Esophagus squamous epithelium (tissue), 5 donors: ENCODE measurements at places on chromosomes 6 and 20.

DNA sequence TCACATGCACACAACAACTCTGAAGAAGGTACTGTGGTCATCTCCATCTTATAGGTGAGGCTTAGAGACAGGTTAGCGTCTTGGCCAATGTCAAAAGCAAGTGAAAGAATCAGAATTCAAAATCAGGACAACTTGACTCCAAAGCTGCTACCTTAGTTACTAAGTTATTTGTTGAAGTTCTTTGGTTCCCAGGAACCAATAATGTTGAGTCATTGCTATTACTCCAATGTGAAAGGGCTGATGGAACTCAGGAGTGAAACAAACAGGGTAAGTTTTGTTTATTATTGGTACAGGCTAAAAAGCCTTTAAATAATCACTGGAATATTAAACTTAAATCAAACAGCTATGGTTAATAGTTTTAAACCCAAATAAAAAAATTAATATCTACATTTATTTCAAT lies 111.1 kb downstream of the PDSS2 start:
- no peak for DNase-seq

GRCh38 chr20:21517566-21518277 lies 3.9 kb upstream of the NKX2-2 start:
- no peak for DNase-seq

- no peak for DNase-seq
These were observed 755.8 kb downstream of the DHX35 start for GRCh38 chr20:39717936-39718335.

- no peak for DNase-seq
These were observed 68.1 kb downstream of the PLCB4 start for GRCh38 chr20:9137001-9137400.

DNA sequence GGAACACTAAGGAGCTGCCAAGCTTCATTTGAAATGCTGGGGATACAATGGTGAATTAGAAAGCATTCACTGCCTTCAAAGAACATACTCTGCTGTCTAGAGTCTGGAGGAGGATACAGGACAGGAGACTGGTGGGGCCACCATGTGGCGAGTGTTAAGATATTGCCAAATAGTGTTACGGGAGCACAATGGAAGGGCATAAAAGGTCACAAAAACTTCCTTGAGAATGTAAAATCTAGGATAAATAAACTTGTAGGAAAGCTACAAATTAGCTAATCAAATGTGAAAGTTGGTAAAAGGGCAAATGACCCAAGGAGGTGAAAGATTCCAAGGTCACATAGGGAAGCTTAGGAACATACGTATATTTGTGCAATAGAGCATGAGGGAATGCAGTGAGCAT lies 271.7 kb downstream of the RFPL4B start:
- no peak for DNase-seq

- DNase-seq = no peak
These were observed 12.7 kb upstream of the MCUR1 start for GRCh38 chr6:13827032-13827431.

GRCh38 chr20:52624281-52624680 lies 347.9 kb upstream of the TSHZ2 start:
- no peak for DNase-seq

- DNase-seq = no peak
These were observed 72.6 kb upstream of the LY86 start for GRCh38 chr6:6515691-6516607.

DNA sequence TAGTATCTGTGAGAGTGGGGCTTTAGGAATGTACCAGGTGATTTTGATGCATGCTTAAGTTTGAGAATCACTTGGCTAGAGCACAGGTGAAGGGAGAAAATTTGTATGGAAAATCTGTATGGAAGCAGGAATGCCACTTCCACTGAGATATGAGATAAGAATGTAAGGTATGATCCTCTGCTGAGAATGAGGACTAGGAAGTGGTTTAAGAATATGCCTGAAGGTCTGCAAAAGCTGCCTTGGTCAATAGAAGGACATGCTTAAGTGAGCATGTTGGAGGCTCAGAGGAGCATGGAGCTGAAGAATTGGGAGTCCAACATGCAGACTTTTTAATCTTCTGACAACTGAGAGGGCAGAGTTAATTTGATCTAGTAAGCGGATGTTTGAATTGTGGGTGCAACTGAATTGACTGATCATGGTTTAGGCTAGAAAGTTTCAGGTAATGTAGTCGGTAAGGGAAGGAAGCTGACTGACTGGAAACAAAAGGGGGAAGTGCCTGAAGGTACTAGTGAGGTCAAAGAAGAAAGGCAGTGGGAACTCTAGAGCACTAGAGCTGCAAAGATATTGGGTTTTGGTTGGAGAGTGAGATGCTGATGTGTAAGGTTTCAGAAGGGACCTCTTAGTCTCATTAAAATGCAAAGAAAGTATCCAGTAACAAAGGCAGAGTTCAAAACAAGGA lies 28.6 kb upstream of the NOTCH4 start:
- no peak for DNase-seq

DNA sequence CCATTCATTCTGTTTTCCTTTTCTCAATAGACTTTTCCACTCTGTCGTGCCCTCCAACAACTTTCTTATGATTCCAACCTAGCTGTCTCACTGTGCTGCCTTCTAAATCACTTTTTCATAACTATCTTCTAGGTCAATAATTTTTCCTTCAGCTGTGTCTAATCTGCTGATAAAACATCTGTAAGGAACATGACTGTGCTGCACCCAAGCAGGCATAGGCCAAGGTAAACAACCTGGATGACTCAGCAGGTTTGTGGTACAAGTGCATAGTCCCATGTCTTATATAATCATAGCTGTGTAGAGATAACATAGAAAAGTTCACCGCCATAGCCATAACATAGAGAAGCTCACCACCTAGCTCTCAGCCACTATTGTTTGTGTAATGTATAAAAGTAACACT lies 332.3 kb downstream of the PLCB1 start:
- no peak for DNase-seq

DNA sequence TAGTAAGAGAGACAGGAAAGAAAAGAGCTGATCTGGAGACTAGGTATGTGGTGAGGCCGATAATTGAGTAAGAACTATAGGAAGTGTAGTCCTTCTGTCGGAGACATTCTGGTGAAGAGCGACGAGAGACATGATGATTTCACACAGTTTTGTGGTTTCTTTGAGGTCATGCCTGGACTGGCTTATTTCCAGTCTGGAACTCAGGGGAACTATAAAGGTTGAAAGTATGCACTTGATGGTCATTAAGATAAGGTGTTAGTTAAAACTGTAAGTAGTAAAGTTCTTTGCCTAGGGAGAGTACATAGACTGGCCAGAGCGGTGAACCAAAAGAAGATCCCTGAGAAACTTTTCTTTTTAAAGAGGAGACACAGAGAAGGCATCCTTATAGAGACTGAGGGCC lies 68.8 kb downstream of the RFX6 start:
- no peak for DNase-seq

- no peak for DNase-seq
These were observed 100.9 kb downstream of the OPRM1 start for GRCh38 chr6:154139892-154140291.

DNA sequence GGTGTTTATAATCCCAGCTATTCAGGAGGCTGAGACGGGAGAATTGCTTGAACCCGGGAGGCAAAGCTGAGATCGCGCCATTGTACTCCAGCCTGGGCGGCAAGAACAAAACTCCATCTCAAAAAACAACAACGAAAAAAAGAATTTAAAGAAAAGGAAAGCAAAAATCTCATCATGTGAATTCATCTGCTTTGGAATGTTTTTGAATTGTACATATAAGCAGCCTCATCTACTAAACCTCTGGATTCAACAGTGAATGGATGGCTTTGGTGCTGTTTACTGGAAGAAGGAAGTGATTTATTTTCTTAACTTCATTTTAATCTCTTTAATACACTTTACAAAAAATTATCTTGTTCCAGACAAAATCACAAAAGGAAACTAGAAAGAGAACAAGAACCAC lies 51.8 kb upstream of the PNRC1 start:
- DNase-seq = no peak

GRCh38 chr6:31705931-31706330 lies 735 bp upstream of the LY6G6F start:
- no peak for DNase-seq

DNA sequence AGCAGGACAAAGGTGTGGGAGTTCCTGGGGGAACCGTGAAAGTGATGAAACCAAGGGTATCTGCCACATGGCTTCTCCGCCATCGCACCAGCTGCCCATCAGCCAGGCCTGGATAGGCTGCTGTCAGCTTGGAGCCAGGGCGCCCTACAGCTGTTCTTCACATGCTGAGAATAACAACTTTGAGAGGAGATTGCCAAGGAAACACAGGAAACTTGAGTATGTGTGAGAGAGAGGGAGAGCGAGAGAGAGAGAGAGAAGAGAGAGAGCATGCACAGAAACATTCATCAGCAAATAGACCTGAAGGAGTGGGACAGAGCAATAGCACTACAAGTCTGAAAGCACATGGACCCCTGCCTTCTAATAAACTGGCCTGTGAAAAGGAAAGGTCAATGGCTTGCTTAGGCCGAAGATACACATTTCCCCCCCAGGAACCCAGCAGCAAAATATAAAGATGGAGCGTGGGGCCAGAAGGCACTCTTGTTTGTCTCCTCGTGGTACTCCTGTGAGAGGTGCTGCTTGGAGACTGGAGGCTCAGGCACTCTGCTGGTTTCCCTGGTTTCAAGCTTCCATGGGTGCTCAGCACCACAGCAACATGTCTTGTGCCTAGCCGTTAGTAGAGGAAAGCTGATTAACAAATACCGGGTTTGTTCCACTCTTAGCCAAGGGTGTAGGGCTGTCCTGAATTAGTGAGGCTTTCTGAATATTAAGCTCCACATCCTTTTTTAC lies 53.0 kb downstream of the SNAP25 start:
- no peak for DNase-seq

DNA sequence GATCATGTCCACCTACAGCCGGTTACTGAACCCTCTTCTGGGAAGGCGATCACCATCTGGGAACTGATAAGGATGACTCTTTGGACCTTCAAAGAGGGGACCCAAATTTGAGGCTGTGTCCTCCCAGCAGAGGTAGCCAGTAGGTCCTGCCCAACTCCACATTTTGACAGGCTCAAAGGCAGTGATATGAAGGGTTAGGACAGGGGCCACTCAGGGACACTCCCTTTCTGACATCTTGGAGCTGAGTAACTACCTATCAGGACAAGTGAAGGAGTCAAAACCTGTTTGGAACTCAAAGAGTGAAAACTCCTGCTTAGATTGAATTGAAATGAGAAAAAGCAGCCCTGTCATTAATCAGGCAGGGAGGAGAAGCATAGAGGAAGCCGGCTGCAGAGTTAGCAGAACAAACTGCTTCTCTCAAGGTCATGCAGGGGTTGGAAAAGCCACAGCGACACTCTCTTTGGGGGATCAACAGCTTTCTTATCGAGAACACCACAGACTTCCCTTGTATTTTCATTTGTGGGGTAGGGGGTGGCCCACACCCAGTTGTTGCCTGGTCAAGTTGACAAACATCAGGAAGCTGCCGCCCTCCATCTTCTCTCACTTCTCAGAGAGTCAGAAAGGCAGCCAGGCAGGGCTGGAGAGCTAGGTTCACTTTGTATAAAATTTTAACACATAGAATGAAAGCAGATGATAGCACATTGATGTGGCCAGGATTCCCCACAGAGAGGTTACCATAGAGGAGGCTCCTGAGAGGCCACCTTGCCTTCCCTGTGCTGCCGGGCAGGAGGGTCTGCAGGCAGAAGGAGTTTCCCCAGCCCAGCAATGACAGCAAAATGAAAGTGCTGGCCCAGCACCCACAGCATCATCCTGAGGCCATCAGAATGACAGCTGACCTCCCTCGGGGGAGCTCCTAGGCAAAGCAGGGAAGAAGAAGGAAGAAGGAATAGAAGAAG lies 47.6 kb downstream of the AGPAT4 start:
- no peak for DNase-seq

DNA sequence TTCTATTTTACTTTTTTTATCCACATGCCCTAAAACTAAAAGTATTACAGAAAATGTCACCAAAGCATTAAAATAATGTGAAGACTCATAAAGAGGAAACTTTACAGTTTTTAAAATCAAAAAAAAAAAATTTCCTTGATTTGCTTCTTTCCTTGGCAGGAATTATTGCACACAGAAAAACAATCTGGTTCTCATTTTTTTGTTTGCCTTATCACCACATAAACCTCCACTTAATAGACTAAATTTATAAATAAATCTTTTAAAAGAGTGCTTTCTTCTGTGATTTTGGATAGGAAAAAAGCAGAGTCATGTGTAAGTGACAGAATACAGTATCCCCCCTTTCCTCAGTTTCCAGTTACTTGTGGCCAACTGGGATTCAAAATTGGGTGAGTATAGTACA lies 695.1 kb upstream of the CITED2 start:
- no peak for DNase-seq

GRCh38 chr6:75397656-75398465 lies 95.7 kb downstream of the FILIP1 start:
- DNase-seq = no peak

DNA sequence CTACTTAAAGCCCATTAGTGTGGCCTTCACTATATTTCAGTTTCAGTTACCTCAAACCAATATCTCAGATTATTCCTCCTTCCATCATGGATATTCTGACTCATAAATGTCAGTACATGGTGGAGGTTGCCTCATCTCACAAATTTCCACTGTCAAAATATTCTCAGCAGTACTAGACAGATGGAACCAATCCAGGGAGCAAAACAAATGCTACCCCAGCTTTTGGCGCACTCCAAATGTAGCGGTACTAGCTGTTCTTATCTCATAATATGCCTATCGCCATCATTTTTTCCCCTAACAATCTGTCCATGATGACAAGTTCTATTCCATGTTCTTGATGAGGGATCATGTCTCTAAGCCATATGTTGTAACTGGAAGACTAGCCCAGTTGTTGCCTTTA lies 1026.1 kb downstream of the KIF16B start:
- DNase-seq = no peak

GRCh38 chr6:39079197-39080125 lies 30.9 kb downstream of the GLP1R start:
- DNase-seq = no peak

- DNase-seq = no peak
These were observed 1.8 kb downstream of the PCSK2 start for GRCh38 chr20:17228624-17229061.

DNA sequence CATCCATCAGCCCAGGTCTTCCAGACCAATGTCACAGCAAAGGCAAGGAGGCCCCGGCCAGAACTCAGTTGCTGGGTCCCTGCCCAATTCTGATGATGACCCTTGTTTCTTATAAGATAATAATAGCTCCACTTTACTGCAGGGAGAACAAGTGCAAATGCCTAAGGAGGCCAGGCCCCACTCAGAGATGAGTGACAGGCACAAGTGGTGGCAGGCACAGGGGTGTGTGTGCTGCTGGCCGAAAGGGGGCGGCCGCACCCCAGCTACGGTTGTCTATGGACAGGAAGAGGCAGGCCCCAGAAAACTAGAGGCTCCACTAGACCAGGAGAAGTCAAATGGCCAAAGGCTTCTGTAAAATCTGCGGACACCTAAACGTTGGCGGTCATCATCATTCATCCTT lies 28.6 kb downstream of the GNAS-AS1 start:
- DNase-seq = no peak
